ENCODE measurements at places on chromosomes 2 and 18.

- DNase-seq: peak; percentile 37
Observed at GRCh38 chr2:95158891-95159619, 593 bp downstream of the ZNF514 start.

DNA sequence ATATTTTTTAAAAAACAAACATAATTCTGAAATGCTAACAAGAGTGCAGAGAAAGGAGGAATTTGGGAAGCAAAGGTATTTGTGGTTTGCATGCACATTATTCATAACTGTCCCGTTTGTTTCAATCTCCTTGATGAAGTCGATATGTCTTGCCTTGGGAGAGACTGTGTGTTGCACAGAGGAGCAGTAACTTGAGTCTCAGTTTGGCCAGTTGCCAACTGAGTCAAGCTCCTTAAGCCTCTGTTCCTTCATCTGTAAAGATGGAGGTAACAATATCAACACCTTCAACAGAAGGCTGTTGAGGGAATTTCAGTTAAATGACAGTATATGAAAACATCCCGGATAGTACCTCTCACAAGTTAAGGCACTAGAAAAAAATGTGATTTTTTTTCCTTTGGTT lies 226.2 kb downstream of the ASXL3 start:
- peak; percentile 81 for DNase-seq

DNA sequence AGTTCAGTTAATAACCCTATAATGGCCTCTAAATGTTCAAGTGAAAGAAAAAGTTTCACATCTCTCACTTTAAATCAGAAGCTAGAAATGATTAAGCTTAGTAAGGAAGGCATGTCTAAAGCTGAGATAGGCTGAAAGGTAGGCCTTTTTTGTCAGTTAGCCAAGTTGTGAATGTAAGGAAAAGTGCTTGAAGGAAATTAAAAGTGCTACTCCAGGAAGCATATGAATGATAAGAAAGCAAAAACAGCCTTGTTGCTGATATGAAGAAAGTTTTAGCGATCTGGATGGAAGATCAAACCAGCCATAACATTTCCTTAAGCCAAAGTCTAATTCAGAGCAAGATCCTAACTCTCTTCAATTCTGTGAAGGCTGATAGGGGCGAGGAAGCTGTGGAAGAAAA lies 10.1 kb downstream of the PLCL1 start:
- no peak for DNase-seq

GRCh38 chr18:27954226-27954625 lies 222.7 kb downstream of the CDH2 start:
- DNase-seq: peak; percentile 35

DNA sequence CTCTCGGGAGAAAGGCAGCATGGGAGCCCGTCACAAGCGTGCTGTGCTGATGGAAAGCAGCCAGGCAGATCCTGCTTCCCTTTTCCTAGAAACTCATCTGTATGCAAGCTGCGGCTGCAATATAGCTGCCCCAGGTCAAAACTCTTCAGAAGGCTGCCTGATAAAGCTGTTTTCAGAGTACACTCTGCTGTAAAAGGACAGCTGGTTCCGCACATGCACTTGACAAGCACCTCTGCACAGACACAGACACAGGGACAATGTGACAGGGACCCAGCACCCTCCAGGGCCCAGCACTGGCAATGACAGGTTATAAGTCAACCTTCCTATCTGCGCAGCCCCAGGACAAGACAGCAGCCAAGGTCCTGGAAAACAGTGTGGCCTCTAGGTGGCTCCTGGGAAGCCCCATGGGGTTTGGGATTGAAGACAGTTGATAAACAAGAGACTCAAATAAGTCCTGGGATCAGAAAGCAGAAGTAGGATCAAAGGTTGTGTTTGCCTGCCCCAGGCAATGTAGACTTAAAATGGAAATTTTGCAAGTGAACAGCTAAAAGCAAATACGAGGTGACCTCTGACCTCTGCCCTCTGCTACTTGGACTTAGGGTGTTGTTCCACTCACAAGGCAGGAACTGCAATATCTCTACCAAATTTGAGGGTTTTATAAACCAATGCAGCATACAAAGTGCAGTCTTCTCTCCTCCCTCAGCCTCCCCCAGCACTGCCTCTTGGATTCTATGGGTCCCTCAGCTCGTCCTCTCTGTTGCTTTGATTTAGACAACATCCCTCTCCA lies 16.9 kb downstream of the SLC66A2 start:
- DNase-seq: no peak

Data from epithelial cell of esophagus (primary cell).